ENCODE measurements at places on chromosomes 13 and 19. TPM values are rescaled to one million over a fixed set of nuclear protein-coding genes. Genes with fewer than 3 reads are reported as not detected.

GRCh38 chr13:111248822-111249221 lies 71.6 kb upstream of the TEX29 start:
- DNase-seq = no peak

GRCh38 chr13:111573801-111574200 lies 253.4 kb downstream of the TEX29 start:
- no peak for DNase-seq

GRCh38 chr13:89852570-89852969 lies 1494.9 kb upstream of the MIR17HG start:
- DNase-seq = no peak

DNA sequence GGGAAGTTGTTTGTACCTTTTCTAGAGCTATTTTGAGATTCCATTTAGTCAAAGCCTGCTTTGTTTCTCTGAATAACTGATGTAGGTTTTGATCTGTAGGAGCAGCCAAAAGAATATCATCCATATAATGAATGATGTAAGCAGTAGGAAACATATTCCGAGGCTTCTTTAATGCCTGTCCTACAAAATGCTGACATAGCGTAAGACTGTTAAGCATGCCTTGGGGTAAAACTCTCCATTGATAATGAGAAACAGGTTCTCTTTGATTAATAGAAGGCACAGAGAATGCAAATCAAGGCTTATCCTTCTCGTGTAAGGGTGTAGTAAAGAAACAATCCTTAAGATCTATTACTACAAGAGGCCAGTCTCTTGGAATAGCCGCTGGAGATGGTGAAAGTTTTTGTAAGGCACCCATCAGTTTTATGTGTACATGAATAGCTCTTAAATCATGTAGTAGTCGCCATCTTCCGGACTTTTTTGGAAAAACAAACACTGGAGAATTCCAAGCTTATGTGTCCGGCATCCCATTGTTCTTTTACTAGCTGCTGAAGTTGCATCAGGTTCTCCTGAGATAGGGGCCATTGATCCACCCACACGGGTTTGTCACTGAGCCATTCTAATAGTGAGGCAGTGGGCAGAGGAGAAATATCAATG lies 13.5 kb downstream of the FPR3 start:
- no peak for DNase-seq

DNA sequence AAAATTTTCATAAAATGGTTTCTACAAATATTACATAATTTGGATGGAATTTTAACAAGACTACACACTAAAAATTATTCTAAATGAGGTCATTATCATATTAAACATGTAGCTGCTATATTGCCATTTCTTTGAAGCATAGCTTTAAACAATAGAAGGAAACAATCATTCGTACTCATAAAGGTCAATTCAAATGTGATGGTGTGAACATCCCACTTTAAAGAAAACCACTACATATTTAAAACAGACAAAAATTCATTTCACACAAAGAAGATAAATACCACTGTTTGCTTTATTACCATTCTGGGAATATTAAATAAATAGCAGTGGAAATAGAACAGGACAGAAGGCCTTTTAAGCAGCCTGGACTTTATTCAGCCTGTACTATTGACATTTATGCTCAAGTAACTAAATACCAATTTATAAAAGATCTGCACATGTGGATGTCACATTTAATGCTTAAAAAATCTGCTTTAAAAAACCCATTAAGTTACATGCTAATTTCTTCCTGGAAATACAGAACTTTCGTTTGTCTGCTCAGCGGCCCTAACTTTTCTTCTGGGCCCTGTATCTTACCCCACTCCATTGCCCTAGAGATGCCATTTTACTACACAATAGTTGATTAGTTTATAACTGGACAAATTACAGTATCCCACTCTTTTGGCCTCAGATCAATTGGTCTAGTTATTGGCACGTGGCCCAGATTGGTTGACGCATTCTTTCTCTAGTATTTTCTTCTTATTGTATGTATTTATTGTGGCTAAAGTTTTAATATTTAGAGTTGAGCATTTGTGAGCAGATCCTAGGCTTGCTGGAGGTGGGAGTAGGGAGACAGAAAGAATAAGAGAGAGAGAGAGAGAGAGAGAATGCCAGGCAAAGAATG lies 215.1 kb upstream of the SPRY2 start:
- DNase-seq = no peak

DNA sequence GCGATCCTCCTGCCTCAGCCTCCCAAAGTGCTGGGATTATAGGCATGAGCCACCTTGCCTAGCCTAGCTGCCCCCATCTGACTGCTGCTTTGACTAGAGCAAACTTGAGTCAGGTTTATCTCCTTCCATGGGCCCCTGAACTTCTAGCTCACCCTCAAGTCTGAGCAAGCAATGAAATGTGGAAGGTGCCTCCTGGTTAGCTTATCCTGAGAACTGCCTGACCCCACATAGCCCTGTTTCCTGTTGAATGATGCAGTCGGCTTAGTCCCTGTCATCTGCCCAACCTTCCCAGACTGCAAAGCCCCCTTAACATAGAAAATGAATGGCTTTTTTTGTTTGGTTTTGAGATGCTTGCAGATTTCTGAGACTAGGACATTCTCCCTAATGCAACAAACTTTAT lies 8.9 kb upstream of the TMEM160 start:
- no peak for DNase-seq

DNA sequence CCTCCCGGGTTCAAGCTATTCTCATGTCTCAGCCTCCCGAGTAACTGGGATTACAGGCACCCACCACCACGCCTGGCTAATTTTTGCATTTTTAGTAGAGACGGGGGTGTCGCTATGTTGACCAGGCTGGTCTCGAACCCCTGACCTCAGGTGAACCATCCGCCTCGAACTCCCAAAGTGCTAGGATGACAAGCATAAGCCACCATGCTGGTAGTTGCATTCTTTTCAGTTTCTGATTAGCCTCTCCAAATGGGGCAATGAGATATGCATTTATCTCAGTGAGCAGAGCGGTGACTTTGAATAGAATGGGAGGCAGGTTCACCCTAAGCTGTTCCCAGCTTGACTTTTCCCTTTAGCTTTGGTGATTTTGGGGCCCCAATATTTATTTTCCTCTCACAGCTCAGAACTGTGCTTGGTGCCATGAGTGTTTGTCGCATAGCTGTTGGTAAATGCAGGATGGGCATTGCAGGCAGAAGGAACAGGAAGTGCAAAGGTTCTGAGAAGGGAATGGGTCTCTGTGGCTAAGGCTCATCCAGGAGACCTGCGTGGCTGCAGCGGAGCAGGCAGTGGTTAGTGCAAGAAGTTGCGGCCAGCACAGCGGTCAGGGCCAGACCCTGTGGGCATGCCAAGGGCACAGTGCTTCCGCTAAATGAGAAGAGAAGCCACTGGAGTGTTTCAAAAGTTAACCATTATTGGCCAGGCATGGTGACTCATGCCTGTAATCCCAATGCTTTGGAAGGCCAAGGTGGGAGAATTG lies 20.7 kb downstream of the LYPD3 start:
- no peak for DNase-seq

GRCh38 chr13:85537601-85538000 lies 261.6 kb downstream of the SLITRK6 start:
- no peak for DNase-seq

DNA sequence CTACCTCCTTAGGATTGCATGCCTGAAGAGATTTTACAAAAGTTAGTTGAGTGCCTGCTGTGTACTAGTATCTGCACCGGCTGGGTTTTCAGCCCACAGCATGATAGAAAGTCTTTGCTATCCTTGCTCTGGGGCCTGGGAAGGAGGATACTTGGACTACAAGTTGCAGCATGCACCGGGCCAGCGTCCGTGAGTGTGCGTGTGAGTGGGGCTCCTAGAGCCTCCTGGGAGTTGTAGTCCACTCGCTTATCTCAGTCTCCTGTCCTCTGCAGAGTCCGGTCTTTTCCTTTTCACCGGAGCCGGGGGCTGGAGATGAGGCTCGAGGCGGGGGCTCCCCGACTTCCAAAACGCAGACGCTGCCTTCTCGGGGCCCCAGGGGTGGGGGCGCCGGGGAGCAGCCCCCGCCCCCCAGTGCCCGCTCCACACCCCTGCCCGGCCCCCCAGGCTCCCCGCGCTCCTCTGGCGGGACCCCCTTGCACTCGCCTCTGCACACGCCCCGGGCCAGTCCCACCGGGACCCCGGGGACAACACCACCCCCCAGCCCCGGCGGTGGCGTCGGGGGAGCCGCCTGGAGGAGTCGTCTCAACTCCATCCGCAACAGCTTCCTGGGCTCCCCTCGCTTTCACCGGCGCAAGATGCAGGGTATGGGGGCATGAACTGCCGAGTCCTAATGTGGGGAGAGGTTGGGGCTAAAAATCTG lies 20.6 kb downstream of the BRSK1 start:
- DNase-seq = peak; percentile 67

DNA sequence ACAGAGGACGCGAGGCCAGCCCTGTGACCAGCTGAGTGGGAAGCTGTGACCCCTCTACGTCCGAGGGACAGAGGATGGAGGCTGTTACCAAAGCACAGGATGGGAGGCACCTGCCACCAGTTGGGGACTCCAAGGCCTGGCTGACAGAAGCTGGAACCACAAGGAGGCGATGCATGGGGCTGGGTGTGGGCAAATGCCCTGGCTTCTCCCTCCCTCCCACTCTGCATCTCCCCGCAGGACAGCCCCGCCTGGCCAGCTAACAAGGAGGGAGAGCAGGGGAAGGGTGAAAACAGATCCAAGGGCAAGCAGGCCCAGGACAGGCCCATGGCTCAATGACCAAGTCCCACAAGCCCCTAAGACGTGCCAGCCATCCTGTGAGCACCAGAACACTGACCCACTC lies 28.6 kb downstream of the AKT2 start:
- DNase-seq = no peak

DNA sequence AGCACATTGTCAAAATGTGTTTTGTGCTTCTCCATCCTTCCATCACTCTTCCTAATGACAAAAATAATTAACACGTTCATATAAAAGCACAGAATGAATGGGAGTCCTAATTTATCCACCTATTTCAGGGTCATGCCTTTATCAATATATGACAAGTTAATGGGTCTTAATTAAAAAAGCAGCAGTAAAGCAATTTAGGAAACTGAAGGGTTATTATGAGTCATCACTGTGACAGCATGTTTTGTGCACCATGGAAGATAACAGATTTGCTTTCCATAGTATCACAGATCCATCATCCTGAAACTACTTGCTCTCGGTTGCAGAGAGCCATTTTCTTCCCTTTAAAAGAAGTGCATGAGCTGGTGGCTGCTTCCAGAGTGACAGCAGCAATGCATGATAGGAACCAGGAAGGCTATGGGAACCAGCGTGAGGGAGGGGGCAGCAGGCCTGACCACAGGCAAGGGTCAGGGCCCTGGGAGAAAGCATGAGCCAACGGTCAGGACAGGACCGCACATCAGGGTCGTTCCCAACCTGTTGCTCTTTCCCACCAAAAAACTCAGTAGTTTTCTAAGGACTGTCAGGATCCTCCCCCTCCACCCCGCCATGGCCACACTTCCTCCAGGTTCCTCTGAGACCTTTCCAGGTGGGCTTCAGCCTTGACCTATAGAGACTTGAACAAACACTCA lies 784.1 kb downstream of the UQCRFS1 start:
- peak; percentile 32 for DNase-seq

- DNase-seq = no peak
These were observed 24.4 kb downstream of the IL17D start for GRCh38 chr13:20727856-20728255.

ICAM1 gene
- 4.0 TPM for total RNA-seq

DGKH gene
- total RNA-seq = 7.9 TPM

MCF2L gene
- total RNA-seq = 22.9 TPM

SLAIN1 gene
- 37.0 TPM for total RNA-seq

Data from H1 (cell line).